ENCODE measurements at places on chromosomes 12 and 14. TPM values are rescaled to one million over a fixed set of nuclear protein-coding genes. Genes with fewer than 3 reads are reported as not detected.

IFT43 gene
- 23.1 TPM for total RNA-seq

DNA sequence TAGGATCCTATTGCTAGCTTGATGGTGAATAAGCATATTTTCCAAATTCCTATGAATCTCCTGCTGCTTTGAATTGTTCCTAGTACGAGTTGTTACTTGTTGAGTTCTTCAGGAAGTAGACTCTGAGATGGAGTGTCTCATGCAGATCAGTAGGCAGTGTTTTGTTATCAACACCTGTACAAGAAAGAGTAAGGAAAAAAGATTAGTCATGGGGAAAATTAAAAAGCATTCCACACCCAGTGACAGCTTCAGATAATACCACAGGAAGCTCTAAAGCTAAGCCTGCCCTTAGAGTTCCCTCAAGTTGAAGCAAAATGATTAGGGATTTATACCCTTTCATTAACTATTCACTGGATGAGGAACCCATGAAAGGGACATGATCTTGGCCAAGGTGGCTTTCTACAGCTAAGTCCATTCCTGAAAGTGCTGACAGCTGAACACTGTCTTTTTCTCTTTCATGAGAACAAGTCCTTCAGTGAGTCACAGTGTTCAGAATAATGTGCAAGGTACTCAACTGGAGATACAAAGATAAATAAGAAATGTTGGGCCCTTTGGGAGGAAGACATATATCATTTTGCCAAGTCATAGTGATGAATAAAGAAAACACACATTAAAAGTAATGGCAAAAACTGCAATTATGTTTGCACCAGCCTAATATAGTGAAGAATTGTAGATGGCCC is 49.1 kb downstream of the CCER1 start:
- no peak overlapping the region for H3K27ac ChIP-seq
- H3K27me3 ChIP-seq, result no peaks in the 10 kb centered on the region
- H3K4me1 ChIP-seq, result no peaks in the 10 kb centered on the region

DNA sequence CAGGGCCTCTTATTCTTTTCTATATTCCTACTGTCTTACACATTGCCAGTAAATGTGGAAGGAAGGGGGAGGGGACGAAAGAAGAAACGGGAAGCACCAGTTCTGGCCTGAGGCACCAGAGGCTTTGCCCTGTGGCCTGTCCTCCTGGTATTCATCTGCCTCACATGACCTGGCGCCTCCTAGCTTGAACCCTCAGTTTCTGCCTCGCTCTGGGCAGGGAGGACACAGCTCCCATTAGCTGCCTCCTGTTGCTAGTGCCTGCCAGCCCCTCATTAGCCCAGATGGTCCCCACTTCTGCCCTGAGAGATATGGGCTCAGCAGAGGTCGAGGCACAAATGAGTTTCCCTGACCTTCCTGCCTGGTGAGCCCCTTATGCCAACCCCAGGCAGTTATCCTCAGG is 3.0 kb upstream of the PLEKHG6 start:
- H3K36me3 ChIP-seq, result no peaks in the 10 kb centered on the region
- H3K27me3 ChIP-seq, result peaks cover 6% of the 10 kb centered on the region
- no peak overlapping the region for H3K27ac ChIP-seq
- no peaks in the 10 kb centered on the region for H3K4me1 ChIP-seq
- DNase-seq, result no peak

DNA sequence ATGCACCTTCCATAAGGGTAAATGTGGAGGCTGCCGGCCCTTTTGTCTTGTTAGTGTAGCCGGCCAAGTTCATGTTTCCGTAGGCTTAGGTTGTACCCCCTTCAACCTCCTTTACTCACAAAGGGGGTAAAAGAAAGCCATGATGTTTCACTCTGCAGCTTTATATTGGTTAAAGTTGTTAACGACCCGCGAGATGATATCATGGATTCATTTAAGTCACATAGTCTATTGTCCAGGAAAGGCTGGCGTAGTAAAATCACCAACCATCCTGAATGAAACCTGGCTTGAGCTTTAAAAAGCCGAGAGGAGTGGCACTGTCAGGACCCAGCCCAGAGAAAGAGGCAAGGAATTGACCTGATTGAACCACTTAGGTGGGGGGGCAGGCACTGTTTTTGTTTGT is 1.3 kb downstream of the UNG start:
- H3K4me1 ChIP-seq, result peaks cover 32% of the 10 kb centered on the region
- peak overlapping the region; percentile 76 for H3K27ac ChIP-seq
- no peaks in the 10 kb centered on the region for H3K27me3 ChIP-seq

- H3K4me3 ChIP-seq, result no peak overlapping the region
- no peaks in the 10 kb centered on the region for H3K4me1 ChIP-seq
- no peaks in the 10 kb centered on the region for H3K36me3 ChIP-seq
- no peak overlapping the region for H3K27ac ChIP-seq
Observed at GRCh38 chr14:101217080-101217463, 313.6 kb upstream of the RTL1 start.
